ENCODE measurements at places on chromosomes 12 and 14. TPM values are rescaled to one million over a fixed set of nuclear protein-coding genes. Genes with fewer than 3 reads are reported as not detected.

Gene LRRC9
- not detected for total RNA-seq

Gene VASH1
- 1.9 TPM for total RNA-seq

Gene MYBPC1
- total RNA-seq, result not detected

Gene KRT83
- not detected for total RNA-seq

Gene ABHD12B
- total RNA-seq, result not detected

Gene ZBTB1
- total RNA-seq, result 12.3 TPM

Gene VRTN
- not detected for total RNA-seq

Gene PARP11
- 8.1 TPM for total RNA-seq

DNA sequence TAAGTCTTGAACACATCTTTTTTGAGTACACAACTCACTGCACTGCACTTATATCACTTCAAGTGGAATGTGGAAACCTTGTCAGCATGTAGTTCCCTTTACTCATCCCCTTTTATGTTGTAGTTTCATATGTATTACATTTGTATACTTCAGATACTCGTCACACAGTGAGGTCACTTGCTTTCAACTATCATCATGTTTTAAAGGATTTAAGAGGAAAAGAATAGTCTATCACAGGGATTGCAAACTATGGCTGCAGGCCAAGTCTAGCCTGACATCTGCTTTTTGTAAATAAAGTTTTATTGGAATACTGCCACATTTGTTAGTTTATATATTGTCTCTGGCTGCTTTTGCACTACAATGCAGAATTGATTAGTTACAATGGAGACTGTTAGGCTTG, 24.3 kb downstream of the CNOT2 start:
- no peak for DNase-seq

- no peak for DNase-seq
Measured at GRCh38 chr12:55703288-55703687, 4.4 kb downstream of the ITGA7 start.

- no peak for DNase-seq
Measured at GRCh38 chr14:93073358-93073707, 42.4 kb downstream of the ITPK1 start.

GRCh38 chr12:64385468-64385867, 5.1 kb downstream of the C12orf56 start:
- no peak for DNase-seq

DNA sequence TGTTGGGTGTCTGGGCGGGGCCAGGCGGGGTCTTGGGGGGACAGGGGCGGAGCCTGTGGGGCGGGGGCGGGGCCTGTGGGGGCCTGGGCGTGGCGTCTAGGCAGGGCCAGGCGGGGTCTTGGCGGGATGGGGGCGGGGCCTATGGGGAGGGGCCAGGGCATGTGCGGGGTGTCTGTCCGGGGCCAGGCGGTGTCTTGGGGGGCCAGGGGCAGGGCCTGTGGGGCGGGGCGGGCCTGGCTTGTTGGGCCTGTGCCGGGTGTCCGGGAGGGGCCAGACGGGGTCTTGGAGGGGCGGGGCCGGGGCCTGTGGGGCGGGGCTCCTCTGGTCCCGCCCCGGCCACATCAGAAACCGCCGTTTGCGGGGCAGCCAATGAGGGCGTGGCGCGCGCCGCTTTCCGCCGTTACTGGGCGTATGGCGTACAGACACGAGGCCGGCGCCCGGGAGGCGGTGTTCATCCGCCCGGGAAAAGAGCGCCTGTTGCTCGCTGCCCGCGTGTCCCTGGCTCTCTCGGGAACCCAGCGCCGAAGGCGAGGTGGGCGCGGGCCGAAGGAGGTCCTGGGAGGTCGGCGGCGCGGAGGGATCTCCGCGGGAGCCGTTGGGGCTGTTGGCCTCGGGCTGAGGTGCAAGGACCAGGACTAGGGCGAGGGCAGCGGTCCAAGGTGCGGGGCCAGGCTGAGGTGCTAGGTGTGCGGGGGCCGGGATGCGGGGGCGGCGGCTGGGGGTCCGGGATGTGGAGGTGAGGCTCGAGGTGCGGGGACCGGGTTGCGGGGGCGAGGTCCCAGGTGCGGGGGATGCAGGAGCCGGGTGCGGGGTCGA, at the start of gene PIWIL1:
Gene PIWIL1, plus strand, starts transcription at position 400 of the 816 bp plus-strand sequence. CDS start 4,705 bp downstream, outside the sequence.
- DNase-seq, result peak; percentile 79

- no peak for DNase-seq
Measured at GRCh38 chr12:33265900-33266299, 173.7 kb downstream of the SYT10 start.

- DNase-seq, result no peak
Measured at GRCh38 chr12:40078266-40078665, 27.6 kb downstream of the SLC2A13 start.

DNA sequence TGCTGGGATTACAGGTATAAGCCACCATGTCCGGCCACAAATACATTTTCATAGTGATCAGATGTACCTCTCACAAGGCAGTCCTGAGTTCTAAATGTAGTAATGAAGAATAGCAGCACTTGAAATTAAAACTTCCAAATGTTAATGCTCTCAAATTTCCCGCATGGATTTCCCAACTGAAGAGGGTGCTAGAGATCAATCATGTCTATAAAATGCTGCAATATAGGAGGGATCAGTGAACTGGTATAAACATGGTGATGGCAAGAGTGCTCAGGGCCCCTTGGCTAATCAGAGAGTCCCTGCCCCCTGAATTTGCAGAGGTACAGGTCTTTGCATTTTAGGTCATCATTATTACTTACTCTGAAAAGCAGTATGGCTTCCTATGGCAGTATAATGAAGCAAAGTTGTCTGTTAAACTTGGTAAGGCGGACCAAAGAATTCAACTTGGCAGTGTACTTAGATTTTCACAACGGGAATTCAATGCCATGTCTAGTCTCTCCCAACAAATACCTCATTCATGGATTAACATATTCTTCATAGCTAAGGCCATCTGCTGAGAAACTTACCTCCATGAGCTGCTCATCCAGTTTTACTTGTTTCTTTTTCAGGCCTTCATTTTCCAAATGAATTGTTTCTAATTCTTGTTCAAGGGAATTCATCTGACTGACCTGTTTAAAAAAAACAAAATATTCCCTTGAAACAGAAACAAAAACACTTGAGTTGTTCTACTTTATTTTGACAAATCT, 67.0 kb upstream of the SAV1 start:
- no peak for DNase-seq

GRCh38 chr12:130031571-130032189, 127.9 kb upstream of the TMEM132D start:
- DNase-seq, result no peak

DNA sequence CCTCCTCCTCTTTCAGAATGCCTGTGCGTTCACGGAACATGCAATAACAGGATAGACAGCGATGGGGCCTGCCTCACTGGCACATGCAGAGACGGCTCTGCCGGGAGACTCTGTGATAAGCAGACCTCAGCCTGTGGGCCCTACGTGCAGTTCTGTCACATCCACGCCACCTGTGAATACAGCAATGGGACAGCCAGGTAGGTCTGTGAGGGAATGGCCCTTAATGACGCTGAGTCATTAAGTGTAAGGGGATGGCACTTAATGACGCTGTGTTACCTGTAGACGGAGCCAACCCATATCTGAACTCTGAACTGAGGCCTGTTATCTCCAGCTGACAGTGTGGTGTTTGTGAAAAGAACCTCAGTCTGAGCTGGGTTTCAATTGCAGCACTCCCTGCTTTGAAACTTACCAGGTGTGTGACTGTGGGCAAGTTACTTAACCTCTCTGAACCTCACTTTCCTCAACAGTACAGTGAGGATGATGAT, 86.9 kb downstream of the STAB2 start:
- DNase-seq, result no peak

- no peak for DNase-seq
Measured at GRCh38 chr12:78981-79380, 12.4 kb downstream of the IQSEC3 start.

DNA sequence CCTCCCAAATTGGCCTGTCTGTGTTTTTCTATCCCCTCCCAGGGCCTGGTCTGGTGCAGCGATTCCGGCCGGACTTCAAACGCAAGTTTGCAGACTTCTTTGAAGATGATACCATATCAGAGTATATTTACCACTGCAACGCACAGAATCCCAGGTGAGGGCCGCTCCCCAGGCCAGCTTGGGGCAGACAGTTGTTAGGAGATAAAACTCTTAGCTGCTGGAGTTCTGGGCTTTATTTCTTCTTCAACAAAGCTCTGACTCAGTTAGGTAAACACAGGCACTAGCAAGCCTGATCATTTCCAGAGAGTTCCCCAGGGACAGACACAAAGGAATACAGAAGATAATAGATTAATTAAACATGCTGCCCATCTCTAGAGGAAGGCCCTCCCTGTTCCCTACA, 8.3 kb downstream of the ABHD4 start:
- no peak for DNase-seq

- no peak for DNase-seq
Measured at GRCh38 chr12:53067074-53067992, 11.9 kb downstream of the SPRYD3 start.

GRCh38 chr12:132085291-132085635, 58.9 kb downstream of the DDX51 start:
- DNase-seq, result no peak

DNA sequence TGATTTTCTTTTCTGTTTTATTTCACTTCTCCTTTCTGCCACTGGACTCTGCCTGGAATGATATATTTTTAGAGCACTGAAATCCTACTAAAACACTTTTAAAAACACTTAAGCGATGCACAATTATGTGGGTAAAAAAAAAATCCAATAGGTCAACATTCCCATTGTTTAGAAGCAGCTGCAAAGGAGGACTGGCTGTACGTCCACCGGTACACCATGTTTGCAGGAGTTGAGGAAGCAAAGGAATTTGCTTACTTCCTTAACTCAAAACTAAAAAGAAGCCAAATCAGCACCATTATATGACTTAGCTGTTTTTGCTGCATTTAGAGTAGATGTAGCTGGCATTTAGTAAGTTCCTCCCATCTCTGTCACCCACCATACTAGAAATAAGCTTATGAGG, 186.8 kb upstream of the TMTC1 start:
- DNase-seq, result no peak

DNA sequence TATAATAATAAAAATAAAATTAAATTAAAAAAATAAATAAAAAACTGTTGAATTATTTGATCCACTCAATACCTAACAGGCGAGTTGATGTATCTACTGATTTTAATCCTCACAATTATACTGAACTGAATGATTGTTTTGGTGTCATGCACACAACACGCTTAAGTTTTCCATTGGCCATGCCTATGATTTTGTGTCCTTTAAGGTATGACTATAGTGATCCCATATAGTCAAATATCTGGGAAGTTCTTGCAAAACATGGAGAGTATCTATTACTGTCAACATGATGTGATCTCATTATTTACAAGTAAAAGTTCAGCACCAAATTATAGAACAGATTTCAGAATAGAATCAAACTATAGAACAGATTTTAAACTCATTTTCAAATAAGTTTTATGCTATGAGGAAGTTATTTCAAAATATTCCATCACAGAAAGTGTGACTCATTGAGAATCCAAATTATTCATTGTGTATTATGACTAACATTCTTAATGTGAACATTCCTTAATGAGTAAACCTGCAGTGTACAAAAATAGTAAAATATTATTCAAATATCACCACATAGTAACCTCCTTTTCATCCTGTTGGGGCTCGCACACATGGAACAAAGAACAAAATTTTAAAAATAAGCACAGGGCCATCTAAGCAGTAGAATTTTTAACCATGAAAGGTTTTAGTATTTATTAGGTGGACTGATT, 190.4 kb downstream of the SLC25A21 start:
- DNase-seq, result no peak

DNA sequence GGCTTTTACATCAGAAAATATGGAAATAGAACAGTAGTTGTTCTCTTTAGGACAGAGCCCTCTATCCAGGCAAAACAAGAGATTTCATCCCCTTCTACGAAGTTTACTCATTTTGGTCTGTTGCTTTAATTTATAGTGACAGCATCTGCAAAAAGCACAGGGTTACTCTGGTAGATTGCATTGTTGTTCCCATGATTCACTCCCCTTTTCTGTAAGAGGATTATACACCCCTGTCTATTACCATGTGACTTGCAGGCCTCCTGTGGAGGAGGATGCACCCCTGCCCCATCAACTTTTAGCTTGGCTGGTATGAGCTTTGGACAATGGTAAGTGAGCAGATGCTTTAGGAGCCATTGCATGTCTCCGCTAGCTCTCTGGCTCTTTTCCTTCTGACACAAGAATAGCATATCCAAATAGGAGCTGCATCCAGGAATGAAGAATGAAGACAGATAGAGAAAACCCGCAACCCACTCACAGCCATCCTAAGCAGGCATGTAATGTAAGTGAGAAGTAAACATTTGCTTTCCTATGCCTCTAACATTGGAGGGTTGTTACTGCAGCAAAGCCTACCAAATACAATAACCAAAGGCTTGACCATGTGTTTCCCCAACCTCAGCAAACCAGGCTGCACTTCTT, 304.2 kb downstream of the AKAP6 start:
- no peak for DNase-seq

DNA sequence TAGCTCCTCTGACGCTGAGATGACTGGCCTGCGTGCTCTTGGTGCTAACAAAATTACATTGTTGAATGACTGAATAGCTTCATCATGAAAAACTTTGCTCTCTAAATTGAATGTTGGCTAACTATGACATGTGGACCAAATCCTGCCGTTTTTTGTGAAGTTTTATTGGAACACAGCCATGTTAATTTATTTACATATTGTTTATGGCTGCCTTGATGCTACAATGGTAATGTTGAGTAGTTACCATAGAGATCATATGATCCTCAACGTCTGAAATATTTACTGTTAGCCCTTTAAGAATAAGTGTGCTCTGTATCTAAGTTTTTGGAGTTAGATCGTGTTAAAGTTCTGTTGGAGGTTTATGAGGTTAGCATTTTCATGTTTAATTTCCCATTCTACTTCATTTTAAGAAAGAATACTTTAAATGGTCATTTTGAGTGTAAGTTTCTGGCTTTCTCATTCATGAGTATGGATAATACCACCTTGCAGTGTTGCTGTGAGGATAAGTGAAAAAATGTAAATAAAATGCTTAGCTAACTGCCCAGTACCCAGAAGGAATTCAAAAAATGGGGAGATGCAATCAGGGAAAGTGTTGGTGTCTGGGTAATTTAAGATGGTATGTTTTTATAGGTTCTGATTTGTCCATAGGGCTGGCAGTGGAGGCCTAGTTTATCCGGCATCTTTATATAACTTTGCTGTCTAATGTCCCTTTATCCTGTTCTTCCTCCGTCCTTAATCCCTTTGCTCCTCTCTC, 35.3 kb downstream of the NUBPL start:
- DNase-seq, result no peak

DNA sequence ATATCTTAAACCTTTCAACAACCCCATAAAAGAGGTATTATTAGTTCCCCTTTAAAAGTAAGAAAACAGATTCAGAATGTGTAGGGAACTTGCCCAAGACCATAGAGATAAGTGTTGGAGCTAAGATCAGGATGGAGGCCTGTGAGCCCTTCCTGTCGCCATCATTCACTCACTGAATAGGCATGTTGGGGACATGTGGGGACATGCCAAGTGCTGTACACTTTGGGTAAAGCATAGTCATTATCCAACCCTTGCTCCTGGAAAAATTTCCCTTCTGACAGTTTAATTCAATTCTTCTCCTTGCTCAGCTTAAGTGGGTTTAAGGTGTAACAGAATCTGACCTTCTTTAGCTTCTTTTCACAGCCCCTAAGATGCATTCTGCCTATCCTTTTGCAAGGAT, 28.0 kb upstream of the C12orf42 start:
- DNase-seq, result no peak

- peak; percentile 34 for DNase-seq
Measured at GRCh38 chr14:50542941-50543418, 10.6 kb upstream of the MAP4K5 start.
